ENCODE measurements at places on chromosomes 13 and 19.

- no peak for DNase-seq
Measured at GRCh38 chr19:24054044-24054935, 32.7 kb upstream of the ZNF254 start.

DNA sequence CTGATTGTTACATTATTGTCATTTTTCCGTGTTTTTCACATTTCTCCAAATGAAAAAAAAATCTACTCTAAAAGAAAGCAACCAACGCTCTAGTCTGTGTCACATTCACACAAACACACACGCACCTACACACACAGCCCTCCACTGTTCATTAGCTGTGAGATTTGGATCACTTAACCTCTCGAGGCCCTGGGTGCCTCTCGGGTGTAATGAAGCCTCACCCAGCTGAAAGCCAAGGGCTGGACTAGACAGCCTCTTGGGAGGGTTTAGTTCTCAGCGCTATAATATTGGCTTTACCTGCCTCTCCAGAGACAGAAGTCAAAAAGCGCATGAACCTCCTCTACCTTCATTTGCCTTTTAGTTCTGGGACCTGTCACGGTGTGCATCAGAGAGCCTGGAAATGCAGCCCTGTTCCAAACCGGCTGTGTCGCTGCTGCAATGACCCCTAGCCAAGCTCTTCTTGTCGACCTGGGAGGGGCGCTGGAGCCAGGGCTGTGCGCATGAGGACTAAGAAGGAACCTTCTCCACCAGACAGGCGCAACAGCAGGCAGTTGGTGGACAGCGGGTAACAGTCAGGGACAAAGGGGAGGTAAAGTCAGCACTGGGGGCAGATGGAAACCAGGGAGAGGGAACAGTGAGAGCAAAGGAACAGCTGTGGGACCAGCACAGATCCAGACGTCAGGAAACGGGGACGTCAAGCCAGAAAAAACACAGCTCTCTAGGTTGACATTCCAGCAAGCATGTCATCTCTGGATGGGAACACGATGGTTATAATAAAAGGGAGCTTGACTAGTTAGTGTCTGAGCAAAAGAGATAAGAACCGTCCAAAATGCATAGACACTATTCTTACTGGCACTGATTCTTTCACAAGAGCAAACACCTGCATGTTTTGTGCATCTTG, 375.9 kb downstream of the EFNB2 start:
- peak; percentile 25 for DNase-seq

DNA sequence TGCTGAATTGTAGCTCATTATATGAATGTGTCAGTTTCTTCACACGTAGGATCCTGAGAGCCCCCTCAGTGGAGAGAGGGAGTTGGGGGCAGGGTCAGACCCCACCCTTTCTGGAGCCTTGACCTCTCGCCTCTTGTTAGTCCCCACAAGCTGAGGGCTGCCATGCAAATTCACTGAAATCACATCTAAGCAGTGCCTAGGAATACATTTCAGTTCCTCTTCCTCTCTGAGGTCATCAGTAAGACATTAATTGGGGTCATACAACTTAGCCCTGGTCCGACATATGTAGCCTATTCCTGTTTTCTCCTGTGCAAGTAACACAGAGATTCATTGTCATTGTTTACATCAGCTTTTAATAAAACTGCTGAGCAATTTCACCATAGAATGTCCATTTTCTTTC, 30.0 kb downstream of the MYO9B start:
- no peak for DNase-seq

GRCh38 chr19:6498294-6499036, 3.6 kb downstream of the TUBB4A start:
- no peak for DNase-seq

DNA sequence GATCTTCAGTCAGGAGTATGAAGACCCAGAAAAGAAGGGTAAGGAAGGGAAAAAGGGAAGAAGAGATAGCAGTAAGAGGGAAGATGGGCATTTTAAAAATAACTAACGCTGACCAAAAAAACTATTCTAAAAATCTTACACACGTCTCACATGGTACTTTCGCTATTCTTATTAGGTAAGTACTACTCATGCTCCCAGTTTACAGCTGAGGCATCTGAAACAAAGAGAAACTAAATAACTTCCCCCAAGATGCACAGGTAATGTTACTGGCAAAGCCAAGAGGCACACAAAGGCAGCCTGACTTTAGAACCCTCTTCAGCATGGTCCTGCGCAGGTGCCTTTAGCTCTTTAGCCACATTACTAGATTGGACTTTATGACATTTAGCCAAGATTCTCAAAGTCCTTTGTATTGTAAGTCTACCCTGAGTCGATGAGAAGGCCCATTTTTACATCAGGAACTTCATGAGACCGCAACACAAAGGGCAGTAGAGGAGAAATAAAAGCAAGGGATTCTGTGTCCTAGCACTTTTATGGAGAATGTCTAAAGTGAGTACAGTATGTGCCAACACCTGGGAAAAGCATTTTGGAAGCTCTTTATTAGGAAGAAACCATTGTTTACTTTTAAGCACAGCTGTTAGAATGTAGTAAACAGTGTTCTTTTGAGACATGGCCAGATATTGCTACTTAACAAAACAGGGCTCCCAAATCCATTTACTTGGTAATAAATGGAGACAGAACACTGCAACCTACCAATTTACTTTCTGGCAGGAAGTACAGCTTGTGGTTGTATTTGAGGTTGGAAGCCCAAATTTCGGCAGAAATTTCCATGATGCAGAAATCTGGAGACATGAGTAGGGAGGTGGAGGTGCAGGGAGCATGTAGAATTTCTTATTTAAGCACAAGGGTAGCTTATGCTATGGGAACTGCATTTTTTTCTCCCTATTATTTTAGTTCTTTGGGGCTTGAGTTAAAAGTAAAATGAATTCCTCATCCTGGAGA, 250.7 kb downstream of the KCTD12 start:
- DNase-seq, result no peak

DNA sequence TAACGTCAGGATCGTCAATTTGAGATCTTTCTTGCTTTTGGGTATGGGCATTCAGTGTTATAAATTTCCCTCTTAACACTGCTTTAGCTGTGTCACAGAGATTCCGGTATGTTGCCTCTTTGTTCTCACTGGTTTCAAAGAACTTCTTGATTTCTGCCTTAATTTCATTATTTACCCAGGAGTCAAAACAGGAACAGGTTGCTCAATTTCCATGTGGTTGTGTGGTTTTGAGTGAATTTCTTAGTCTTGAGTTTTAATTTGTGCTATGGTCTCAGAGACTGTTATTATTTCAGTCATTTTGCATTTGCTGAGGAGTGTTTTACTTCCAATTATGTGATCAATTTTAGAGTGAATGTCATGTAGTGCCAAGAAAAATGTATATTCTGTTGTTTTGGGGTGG, 153.1 kb downstream of the PCDH17 start:
- no peak for DNase-seq

DNA sequence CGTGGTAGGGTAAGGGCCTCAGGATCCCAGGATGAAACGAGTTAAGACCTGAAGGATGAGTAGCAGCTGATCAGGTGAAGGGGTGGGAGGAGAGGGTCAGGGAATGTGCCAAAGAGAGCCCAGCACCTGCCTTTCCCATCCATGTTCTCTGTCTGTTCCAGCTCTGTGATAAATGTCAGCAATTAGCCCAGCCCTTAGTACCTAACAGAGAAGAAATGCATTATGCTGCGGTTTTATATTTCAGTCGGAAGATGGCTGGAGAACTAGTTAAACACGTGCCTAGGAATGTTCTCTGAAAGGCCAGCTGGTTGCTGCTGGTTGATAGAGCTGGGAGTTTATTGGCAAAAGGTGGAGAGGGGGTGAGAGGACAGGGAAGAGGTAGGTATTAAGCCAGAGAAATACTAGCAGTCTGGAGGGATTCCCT, 268.2 kb downstream of the SHISA2 start:
- DNase-seq, result no peak

DNA sequence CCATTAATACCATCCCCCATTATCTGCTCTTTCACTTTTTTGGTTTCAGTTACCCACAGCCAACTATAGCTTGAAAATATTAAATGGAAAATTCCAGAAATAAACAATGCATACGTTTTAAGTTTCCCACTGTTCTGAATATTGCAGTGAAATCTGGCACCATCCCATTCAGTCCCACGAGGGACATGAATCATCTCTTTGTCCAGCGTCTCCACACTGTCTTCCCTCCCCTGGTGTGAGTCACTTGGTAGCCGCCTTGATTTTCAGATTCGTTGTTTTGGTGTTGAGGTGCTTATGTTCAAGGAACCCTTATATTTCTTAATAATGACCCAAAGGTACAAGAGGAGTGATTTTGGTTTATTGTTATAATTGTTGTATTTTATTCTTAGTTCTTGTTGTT, 246.1 kb downstream of the DCT start:
- DNase-seq, result peak; percentile 39

- DNase-seq, result no peak
Measured at GRCh38 chr19:4929186-4929585, 19.9 kb downstream of the UHRF1 start.

GRCh38 chr13:51639171-51639570, 54.9 kb downstream of the WDFY2 start:
- no peak for DNase-seq

DNA sequence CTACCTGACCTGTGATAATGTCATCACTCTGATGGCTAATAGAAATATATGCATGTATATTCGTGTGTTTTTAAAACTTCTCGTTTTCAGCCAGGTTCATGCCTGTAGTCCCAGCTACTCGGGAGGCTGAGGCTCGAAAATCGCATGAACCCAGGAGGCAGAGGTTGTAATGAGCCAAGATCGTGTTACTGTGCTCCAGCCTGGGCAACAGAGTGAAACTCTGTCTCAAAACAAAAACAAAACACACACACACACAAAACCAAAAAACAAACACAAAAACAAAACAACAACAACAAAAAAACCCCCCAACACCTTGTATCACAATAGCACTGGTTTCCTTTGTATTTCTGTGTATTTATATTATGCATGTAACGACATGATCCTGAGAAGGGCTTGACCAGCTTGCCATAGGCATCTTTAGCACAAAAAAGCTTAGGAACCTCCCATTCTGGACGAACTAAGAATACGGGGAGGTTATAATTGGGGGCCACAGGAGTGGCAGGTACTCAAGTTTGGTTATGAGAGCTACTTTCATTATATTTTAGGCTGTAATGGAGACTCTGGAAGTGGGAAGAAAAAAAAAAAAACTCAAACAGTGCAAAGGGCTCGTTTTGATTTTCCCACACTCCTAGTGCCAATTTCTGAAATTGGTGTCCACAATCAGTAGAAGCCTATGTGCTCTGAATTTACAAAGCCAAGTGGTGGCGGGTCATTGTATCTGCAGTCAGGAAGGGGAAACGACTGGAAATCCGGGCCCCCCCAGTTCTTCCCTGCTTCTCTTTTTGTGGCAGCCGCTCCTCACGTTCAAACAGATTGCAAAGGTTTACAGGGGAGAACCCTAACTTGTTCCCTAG, 1.2 kb upstream of the ACP7 start:
- no peak for DNase-seq

DNA sequence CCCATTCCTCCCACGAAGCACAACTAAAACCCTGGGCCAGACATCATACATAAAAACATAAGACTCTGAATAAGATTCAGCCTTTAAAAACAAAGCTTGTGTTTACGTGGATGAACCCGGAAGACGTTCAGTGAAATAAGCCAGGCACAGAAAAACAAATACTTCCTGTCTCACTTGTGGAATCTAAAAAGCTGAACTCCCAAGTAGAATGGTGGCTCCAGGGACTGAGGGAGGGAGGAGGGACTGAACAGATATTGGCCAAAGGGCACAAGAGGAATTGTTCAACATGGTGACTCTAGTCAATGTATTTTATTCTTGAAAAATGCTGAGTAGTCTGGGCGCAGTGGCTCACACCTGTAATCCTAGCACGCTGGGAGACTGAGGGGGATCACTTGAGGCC, 35.7 kb upstream of the TPM4 start:
- DNase-seq, result no peak

DNA sequence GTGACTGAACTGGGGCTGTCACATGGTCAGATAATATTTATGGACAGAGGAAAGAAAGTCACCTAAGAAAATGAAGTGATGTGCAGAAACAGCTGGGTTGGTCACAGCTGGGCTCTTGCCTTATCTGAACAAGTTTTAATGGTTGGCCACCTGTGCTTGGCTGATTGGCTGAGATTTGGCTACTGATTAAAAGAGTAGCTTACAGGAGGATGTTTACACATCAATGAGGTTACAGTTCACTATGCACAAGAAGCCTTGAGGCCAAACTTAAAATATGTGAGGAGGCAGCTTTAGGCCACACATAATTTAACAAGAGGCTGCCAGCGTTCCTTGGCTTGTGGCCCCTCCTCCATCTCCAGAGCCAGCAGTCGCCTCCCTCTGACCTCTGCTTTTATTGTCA, 99.2 kb upstream of the C1QTNF9B start:
- DNase-seq, result no peak

DNA sequence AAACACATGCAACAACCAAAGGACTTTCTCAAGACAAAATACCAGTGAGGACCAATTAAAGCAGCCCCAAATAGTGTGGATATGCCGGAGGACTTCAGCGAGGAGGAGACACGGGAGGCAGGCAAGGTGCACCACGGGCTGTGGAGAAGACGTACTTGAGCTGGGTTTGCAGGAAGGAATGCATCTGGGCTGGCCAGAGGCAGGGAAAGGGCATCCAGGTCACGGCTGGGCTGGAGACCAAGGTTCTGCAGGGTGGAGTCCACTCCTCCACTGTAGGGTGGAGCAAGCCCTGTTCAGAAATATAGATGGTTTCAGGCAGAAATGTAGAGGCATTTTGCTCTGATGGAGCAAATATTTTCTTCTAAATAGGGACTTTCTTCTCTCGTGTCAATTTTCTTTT, 36.6 kb upstream of the MEDAG start:
- DNase-seq, result peak; percentile 67

GRCh38 chr19:17376935-17377600, at the start of gene PLVAP:
Gene PLVAP (minus strand): TSS chr19:17377342. CDS start chr19:17377288, 54 bp downstream.
- DNase-seq, result peak; percentile 86

DNA sequence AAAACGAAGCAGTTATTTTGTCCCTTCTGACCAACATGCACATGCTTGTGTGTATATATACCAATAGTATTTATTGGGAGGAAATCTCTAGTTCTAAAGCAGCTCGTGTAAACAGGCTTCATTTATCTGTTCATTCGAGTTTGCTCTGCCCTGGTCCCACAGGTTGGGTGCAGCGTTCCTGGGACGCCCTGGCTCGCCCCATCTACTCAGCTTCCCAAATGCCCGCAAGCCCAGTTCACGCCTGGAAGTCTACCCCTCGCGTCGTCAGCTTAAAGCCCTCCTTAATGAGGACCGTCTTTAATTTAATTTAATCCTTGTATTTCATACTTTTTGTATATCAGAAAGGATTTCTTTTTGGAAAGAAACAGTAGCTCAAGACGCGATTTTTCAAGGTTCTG, 604 bp downstream of the THSD1 start:
- no peak for DNase-seq

DNA sequence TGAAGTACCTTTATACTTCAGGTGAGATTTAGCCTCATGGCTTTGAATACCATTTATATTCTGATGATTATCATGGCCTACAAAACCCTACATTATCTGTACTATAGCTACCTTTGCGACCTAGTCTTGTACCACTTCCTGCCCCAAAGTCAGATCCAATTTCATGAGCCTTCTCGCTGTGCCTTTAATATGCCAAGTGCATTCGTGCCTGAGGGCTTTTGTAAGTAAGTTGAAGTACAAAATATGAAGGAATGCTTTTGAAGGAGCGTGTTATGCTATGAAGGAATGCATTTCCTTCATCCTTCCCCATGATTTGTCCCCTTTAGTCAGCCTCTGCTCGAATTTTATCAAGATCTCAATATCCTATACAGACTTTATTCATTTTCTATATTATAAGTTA, 9.2 kb upstream of the RASL11A start:
- no peak for DNase-seq

- DNase-seq, result no peak
Measured at GRCh38 chr13:95269756-95270155, 31.5 kb downstream of the ABCC4 start.
